ENCODE measurements at places on chromosomes 5 and 9. TPM values are rescaled to one million over a fixed set of nuclear protein-coding genes. Genes with fewer than 3 reads are reported as not detected.
A peak's percentile ranks its signal among the peaks of the same experiment; 100 is the strongest.

The C9 gene
- not detected for total RNA-seq

The CACFD1 gene
- 52.8 TPM for total RNA-seq

The ANKRD31 gene
- total RNA-seq = 0.10 TPM

The SGCD gene
- 7.8 TPM for total RNA-seq

The KDM4C gene
- 31.6 TPM for total RNA-seq

The GDA gene
- total RNA-seq = 3.6 TPM

DNA sequence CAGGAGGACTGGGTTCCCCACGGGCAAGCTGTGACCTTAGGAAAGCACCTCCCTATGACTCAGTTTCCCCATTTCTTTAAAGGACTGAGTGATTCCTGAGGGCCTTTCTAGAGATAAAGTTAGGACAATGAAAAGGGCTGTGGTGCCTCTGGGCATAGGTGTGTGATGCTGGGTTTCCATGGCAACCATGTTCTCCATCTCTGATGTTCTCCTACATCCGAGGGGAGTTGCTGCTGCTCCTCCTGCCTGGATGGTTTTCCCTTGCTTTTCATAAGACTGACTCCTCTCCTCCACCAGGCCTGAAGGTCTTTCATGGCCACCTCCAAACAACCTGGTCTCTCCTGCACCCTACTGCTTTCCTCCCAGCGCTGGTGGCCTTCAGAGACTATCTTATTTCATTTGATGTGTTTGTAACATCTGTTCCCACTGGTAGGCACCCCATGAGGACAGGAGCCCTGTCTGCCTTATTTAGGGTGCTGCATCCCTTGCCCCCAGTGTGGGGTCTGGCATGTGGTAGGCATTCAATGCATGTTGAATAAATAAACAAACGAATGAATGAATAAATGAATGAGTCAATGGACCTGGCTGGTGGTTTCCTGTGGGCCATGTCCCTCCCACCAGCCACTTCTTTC, 112.2 kb upstream of the HAND1 start:
- no peak overlapping the region for H3K27ac ChIP-seq
- DNase-seq = no peak
- no peaks in the 10 kb centered on the region for H3K36me3 ChIP-seq
- no peak overlapping the region for H3K4me3 ChIP-seq
- peaks cover 12% of the 10 kb centered on the region for H3K4me1 ChIP-seq
- no peaks in the 10 kb centered on the region for H3K27me3 ChIP-seq

DNA sequence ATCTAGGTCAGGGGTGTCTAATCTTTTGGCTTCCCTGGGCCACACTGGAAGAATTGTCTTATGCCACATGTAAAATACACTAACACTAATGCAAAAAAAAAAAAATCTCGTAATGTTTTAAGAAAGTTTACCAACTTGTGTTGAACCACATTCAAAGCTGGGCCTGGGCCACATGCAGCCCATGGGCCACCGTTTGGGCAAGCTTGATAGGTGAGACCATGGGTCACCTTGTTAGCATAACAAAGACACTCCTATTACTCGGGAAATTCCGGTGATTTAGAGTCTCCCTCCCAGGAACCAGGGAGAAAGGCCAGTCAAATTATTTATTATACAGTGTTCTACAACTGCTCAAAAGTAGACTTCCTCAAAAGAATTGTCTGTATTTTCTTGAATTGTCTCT, 12.7 kb downstream of the RECK start:
- peaks cover 14% of the 10 kb centered on the region for H3K4me1 ChIP-seq
- no peaks in the 10 kb centered on the region for H3K36me3 ChIP-seq

- H3K27ac ChIP-seq = no peak overlapping the region
- H3K4me1 ChIP-seq = peaks cover 17% of the 10 kb centered on the region
- no peaks in the 10 kb centered on the region for H3K36me3 ChIP-seq
- no peak for DNase-seq
Observed at GRCh38 chr5:69489246-69489645, 3.3 kb upstream of the OCLN start.

GRCh38 chr9:8140557-8140956, 341.0 kb upstream of the DMAC1 start:
- no peak overlapping the region for H3K4me3 ChIP-seq
- no peaks in the 10 kb centered on the region for H3K4me1 ChIP-seq
- no peak for DNase-seq
- H3K27me3 ChIP-seq = no peaks in the 10 kb centered on the region

DNA sequence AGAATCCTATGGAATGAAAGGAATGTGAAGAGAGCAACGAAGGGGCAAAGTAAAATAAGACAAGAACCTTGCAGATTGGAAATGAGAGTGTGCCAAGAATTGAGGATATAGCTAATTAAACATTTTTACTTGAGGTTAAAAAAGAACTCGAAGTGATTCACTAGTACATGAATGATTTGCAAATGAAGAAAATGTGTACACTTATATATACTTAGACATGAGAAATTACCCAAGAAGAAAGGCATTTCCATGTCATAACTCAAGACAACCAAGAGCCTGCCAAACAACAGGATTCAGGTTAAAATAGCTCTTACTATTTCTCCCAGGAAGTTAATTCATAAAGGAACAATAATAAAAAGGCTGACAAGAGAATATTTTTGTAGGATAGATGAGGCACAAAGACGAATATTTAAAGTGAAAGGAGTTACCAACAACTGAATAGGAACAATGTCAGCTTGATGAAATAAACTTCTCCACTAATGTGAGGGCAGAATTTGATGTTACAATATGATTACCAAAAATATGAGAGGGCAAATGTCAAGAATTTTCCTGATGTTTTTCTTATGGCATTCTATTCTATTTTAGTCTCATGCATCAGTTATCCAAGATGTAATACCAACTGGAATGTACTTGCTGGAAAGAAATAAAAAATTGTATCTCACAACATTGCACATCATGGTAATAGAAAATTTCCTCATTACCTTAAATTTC, 18.9 kb upstream of the NPR3 start:
- no peaks in the 10 kb centered on the region for H3K36me3 ChIP-seq
- no peak overlapping the region for H3K4me3 ChIP-seq
- no peak for DNase-seq

- H3K36me3 ChIP-seq = no peaks in the 10 kb centered on the region
- H3K27ac ChIP-seq = peak overlapping the region; percentile 86
- no peak overlapping the region for H3K4me3 ChIP-seq
- DNase-seq = peak; percentile 40
Observed at GRCh38 chr5:91311168-91311696, 71.9 kb downstream of the ARRDC3 start.

DNA sequence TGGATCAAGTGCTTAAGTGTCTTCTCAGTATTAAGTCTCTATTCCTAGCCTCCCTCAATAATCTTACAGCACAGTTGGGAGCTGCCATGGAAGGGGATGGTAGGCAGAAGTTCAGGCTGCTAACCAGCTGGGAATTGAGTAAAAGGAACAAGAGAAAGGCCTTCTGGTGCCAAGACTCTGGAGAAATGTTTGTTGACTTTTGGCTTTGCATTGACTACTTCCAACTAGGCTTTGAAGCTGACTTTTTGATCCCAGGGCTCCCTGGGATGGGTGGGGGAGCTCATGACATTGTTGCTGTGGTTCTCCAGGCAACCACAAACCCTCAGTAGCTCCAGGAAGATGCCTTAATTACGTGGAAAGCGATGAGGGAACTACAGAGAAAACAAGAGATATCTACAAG, 85.2 kb upstream of the HTR4 start:
- no peaks in the 10 kb centered on the region for H3K27me3 ChIP-seq
- DNase-seq = no peak
- H3K36me3 ChIP-seq = no peaks in the 10 kb centered on the region
- H3K4me1 ChIP-seq = peaks cover 3% of the 10 kb centered on the region
- H3K4me3 ChIP-seq = no peak overlapping the region
- no peak overlapping the region for H3K27ac ChIP-seq

DNA sequence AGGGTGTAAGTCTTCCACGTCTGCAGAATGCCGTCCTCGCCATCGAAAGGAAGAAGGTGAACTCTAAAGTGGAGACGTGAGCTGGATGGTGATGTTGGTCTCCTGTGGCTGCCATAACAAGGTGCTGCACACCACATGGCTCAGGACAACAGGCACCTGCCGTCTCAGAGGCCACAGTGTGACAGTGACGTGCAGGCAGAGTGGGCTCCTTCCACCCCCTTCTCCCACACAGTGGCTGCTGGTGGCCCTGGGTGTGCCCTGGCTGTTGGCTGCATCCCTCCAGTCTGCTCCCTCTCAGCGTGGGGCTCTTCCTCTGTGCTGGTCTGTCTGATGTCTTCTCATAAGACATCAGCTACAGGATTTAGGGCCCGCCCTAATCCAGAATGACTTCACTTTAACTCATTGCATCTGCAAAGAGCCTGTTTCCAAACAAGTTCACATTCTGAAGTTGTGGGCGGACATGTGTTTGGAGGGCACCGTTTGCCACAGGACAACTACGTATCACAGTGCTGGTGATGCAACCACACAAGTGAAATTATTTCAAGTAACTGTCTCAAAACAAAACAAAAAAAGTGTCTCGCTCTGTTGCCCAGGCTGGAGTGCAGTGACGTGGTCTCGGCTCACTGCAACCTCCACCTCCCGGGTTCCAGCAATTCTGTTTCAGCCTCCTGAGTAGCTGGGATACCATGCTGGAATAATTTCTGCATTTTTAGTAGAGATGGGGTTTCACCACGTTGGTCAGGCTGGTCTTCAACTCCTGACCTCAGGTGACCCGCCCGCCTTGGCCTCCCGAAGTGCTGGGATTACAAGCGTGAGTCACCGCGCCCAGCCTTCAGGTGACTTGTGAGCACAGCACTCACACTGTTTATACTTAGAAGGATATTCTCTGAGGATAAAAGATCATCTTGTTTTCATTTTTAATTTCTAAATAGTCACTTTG, 31.2 kb upstream of the CLPTM1L start:
- peaks cover 8% of the 10 kb centered on the region for H3K4me1 ChIP-seq
- H3K27me3 ChIP-seq = no peaks in the 10 kb centered on the region
- DNase-seq = no peak
- H3K4me3 ChIP-seq = no peak overlapping the region

- DNase-seq = no peak
- H3K27me3 ChIP-seq = no peaks in the 10 kb centered on the region
- no peaks in the 10 kb centered on the region for H3K4me1 ChIP-seq
- H3K27ac ChIP-seq = no peak overlapping the region
- H3K36me3 ChIP-seq = no peaks in the 10 kb centered on the region
- H3K4me3 ChIP-seq = no peak overlapping the region
Observed at GRCh38 chr5:94689908-94690307, 71.4 kb downstream of the SLF1 start.

- H3K4me3 ChIP-seq = no peak overlapping the region
- no peak overlapping the region for H3K27ac ChIP-seq
- H3K27me3 ChIP-seq = no peaks in the 10 kb centered on the region
- no peak for DNase-seq
Observed at GRCh38 chr5:96506866-96507527, 73.9 kb upstream of the PCSK1 start.

DNA sequence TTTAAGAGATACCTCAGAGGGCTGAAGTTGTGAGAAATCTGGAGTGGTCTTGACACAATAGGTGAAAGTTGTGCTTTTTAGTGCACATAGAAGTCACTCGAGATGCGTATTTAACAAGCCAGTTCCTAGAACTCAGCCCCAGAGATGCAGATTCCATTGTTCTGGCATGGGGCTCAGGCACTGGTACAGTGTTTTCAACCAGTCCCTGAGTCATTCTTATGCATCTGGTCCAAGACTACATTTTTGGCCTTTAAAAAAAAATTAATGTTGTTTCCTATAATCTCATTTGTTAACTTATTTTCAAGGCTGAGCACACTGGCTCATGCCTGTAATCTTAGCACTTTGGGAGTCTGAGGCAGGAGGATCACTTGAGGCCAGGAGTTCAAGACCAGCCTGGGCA, 29.6 kb downstream of the PTTG1 start:
- H3K36me3 ChIP-seq = no peaks in the 10 kb centered on the region
- no peaks in the 10 kb centered on the region for H3K27me3 ChIP-seq
- H3K4me3 ChIP-seq = no peak overlapping the region

DNA sequence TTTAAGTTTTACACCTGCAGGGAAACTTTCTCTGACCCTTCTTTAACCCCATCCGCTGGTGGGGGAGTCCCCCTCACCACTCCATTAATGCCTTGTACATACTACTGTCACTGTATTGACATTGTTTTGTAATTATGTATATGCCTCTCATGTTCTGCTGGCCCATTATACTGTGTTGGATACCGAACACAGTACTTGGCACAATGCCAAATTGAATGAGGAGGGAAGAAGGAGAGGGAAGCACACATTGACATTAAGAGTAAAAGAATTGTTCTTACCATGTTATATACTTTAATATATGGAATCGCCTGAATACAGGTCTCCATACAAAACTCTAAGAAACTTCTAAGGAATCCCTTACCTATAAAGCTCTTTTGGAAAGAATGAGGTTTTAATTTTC, 73.6 kb upstream of the GRHPR start:
- no peak for DNase-seq
- H3K4me3 ChIP-seq = no peak overlapping the region
- H3K27ac ChIP-seq = no peak overlapping the region
- H3K4me1 ChIP-seq = no peaks in the 10 kb centered on the region

- no peak for DNase-seq
- no peak overlapping the region for H3K4me3 ChIP-seq
- no peaks in the 10 kb centered on the region for H3K27me3 ChIP-seq
Observed at GRCh38 chr5:125202871-125203438, 456.5 kb upstream of the ZNF608 start.

DNA sequence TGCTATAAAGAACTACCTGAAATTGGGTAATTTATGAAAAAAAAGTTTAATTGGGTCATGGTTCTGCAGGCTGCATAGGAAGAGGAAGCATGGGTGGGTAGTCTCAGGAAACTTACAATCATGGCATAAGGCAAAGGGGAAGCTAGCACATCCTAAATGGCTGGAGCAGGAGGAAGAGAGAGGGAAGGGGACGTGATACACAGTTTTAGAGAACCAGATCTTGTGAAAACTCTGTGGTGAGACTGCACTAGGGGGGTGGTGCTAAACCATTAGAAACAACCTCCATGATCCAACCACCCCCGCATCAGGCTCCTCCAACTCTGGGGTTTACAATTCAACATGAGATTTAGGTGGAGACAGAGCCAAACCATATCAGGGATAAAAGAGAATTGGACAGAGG, 624.2 kb downstream of the PRR16 start:
- H3K27ac ChIP-seq = no peak overlapping the region
- no peaks in the 10 kb centered on the region for H3K36me3 ChIP-seq
- no peak for DNase-seq
- no peaks in the 10 kb centered on the region for H3K4me1 ChIP-seq

DNA sequence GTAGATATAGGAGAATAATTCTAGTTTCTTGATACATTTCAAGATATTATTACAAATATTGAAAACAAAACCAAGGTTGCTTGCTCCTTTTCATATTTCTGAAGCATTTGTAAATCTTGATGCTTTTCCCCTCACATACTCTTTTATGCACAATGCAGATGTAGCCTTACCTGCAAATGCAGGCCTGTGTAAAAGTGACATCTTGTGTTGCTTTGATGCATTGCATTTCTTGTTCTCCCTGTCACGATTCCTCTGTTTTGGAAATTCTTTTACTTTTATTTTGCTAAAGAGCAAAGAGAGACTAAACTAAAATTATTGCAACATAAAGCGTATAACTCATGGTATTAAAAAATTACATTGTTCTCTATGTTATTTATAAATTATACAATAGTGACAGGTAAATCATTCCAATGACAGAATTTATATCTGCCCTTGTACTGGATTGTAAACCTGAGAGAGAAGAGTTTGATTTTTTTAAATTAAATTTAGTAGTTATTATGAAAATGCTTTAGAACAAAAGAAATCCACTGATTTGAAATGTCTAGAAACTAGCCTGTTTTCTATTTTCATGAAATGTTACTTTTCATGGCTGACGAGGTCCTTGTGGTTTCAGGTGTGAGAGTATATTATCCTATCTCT, 970.0 kb downstream of the MAT2B start:
- DNase-seq = no peak
- H3K27ac ChIP-seq = no peak overlapping the region
- no peak overlapping the region for H3K4me3 ChIP-seq
- no peaks in the 10 kb centered on the region for H3K4me1 ChIP-seq
